ENCODE measurements at places on chromosomes 13 and 19.

DNA sequence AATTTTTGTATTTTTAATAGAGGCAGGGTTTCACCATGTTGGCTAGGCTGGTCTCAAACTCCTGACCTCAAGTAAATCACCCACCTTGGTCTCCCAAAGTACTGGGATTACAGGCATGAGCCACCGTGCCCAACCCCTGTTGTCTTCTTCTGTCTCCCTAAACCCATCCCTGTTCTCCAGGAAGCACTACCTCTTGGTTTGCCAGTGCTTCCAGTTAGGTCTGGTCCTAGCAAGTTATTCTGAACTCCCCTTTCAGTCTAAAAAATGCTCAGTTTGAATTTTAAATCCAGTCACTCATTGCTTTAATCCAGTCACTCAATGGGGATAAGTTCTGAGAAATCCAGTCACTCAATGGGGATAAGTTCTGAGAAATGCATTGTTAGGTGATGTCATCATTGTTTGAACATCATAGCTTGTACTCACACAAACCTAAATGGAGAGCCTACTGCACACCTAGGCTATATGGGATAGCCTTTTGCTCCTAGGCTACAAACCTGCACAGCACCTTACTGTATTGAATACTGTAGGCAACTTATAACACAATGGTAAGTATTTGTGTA lies 8.0 kb upstream of the ATP4A start:
- no peak for DNase-seq

DNA sequence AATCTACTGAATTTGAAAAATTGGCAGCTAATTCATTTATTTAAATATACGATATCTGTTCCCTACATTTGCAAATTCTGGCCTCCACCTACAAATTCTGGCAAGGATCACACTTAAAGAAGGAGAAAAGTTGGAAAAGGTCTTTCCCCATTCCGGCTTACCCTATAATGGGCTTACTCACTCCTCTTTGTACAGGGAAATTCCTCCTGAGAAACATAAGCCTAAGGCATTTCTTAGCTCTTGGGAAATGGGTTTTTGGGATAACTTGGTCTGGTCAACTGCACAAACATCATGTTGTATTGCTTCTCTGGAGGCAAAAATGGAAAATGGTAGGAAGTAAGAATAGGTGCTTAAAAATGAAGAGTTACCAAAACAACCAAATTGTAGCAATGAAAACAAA lies 25.5 kb downstream of the KCTD12 start:
- no peak for DNase-seq

DNA sequence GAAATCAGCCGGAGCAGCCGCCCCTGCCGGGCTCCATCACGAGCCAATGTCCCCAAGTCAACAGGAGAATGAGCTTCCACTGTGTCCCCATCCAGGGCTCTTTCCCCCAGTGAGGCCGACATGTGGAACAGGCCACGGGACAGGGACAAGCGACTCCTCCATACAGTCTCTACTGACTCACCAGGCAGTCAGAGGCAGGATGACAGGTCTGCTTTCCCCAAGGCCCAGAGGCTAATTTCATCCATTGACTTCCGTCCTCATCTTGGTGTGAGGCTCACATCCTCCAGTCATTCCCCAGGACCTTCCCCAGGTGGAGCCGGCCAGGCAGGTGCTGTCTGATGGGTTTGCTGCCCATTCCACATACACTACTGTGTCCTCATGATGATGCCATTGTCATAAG lies 3.5 kb downstream of the CEACAM6 start:
- no peak for DNase-seq

DNA sequence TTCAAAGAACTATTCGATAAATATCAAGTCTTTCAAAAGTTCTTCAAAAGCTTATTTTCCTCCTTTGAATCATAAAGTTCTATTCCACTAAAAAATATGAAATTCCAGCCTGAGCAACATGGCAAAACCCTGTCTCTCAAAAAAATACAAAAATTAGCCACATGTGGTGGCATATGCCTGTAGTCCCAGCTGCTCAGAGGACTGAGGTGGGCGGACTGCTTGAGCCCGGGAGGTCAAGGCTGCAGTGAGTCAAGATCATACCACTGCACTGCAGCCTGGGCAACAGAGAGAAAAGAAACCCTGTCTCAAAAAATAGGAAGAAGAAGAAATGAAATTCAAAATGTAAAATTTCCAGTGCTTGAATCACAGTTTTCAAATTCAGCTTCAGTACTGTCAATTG lies 24.6 kb downstream of the CAB39L start:
- no peak for DNase-seq

GRCh38 chr13:39566216-39566869 lies 36.6 kb downstream of the LHFPL6 start:
- no peak for DNase-seq

- no peak for DNase-seq
These were observed 49.5 kb upstream of the FRY start for GRCh38 chr13:31982124-31982523.

DNA sequence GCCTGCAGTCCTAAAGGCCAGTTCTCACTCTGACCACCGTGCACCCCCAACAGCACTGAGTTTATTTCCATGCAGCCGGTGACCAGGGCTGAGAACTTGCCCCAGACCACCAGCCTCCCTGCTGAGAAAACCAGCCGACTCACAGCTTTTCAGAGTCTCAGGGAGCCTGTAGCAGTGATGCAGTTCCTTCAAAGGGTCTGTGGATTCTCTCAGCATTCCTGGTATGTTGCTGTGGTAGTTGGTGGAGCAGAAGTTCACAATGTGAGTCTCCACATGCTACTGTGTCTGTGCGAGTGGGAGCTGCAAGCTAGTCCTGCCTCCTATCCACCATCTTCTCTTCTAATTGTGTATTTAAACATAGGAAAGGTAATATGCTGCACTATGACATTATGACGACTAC lies 254.9 kb upstream of the KLF12 start:
- no peak for DNase-seq

- no peak for DNase-seq
These were observed 164.3 kb upstream of the PABPC3 start for GRCh38 chr13:24931450-24932251.
